CD4-positive, CD25-positive, alpha-beta regulatory T cell (primary cell): ENCODE measurements at places on chromosomes 4 and X.
A peak's percentile ranks its signal among the peaks of the same experiment; 100 is the strongest.

- no peak for DNase-seq
These were observed 8.8 kb upstream of the CDK16 start for GRCh38 chrX:47209508-47210238.

DNA sequence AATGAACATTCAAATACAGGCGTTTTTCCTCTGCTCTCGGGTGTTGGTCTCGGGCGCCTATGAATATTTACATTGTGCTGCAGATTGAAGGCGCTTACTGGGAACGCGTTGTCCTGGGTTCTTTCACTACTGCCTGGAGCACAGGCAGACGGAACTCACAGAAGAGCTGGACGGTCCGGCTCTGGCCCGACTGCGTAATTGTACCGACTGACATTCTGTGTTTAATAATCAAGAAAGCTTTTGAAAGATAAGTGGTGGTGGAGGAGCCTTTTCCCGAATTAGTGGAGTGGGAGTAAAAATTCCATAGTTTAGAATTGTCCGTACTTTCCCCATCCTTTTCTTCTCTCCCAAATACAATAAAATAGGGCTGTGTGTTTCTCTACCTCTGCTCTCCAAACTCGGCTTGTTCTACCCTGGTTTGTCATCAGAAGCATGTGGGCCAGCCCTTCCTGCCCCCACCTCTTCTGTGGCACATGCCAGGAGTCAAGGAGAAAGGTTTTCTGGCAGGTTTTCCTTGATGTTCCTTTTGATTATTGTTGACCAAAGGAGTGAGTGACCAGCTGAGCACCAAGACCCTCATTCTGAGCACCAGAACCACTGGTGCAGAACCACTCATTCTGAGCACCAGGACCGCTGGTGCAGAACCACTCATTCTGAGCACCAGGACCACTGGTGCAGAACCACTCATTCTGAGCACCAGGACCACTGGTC is 2.3 kb downstream of the FHDC1 start:
- DNase-seq: no peak

DNA sequence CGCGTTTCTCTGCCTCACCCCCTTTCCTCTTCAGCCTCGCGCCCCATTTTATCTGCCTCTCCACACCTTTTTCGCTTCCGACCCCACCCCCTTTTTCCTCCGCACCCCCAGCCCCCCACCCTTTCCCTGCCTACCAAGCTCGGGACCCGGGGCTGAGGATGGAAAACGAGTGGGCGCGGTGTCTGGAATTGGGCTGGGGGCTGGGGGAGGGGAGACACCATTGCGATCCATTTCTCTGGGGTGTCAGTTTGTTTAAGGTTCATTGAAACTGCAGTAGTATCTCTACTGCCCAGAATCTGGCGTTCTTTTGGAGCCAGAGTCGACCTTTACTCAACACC is 707 bp downstream of the SLC9A6 start:
- DNase-seq: peak; percentile 3

DNA sequence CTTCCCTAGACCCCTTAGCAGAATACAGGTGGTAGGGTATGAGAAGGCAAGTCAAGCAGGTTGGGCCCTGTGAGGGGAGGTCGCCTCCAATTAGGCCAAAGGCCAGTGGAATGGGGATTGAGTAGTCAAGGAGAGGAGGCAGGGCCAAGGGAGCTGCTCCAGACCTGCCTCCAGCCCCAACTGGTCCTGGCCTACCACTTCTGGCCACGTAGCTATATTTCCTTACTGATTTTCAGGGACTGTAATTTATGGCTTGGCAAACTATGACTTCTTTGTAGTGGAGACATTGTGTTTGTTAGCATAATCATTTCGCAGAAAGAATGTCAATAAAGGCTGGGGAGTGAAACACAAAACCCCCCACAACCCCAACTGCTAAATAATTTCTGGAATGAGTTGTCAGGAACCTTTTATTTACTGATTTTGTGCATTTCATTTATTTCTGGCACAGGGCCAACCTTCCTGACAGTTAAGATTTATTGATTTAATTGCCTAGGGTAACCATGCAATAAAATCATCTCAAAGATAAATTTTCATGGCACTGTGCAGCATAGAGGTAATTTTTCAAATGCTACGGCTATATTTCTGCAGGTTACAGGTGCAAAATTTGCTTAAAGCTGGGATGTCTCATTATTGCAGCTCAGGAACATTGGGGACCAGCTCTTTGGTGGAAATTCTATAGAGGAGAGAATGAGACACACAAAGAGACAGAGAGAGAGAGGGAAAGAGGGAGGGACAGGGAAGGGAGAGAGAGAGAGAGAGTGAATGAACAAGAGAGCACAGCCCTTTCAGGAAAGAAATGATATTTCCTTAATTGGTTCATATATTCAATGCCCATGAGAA is 494.9 kb downstream of the IDS start:
- DNase-seq: no peak

DNA sequence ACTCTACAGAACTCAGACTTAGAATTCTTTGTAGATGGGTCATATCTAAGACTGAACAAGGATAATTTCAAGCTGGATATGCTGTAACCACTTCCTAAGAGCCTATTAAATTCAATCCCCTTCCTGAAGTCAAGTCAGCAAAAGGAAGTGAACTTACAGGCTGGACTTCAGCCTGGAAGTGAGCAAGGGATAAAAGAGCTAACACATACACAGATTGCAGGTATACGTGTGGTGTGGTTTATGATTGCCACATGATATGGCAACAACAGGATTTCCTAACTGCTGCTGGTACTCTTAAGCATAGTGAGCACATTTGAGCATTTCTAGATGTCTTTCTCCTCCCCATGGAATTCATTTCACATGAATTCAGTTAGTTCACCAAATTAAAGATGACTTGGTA is 38.2 kb upstream of the UXT start:
- DNase-seq: no peak
